ENCODE measurements at places on chromosomes 3 and 15.

GRCh38 chr15:84970843-84971242, 10.8 kb upstream of the PDE8A start:
- DNase-seq: no peak

DNA sequence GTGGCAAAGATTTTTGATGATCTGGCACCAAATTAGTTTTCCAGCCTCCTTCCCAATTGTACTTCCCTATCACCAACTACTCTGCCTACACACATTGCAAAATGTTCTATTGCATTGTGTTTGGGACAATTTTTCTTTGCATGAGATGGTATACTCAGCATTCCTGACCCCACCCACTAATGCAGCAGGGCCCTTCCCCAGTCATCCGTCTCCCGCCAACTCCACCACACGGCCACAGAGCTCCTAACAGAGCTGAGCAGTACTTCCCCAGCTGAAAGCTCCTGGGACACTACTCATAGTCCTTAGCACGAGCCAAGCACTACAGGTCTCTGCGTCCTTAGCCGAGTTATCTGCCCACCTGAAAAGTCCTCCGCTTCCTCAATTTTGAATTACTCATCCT, 34.2 kb downstream of the TXNRD3 start:
- no peak for DNase-seq

DNA sequence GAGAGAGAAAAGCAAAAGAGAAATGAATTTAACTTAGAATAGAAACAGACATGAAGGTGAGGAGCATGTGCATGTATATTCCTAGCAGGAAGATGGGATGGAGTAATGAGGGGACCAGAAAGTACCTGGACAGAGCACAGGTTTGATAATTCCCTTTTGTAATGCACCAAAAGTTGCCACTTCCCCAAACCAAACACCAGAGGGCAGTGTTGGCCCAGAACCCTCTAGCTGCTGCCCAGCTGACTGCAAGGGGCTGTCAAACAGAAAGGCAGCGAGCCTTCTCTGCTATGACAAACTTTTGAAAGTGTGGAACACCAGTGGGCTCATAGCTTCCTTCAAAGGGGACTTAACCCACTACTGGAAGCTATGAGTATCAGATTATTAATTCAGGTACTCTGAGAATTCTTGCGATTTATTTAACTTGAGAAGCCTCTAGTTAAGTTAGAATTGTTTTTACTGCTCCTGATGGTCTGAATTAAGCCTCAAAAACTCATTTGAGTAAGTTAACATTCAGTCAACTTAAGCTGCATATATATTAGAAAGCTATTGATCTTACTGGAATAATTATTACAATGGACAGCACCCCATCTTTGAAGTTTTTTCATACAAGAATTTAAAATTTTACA, 234.9 kb downstream of the NEK10 start:
- peak; percentile 63 for DNase-seq

DNA sequence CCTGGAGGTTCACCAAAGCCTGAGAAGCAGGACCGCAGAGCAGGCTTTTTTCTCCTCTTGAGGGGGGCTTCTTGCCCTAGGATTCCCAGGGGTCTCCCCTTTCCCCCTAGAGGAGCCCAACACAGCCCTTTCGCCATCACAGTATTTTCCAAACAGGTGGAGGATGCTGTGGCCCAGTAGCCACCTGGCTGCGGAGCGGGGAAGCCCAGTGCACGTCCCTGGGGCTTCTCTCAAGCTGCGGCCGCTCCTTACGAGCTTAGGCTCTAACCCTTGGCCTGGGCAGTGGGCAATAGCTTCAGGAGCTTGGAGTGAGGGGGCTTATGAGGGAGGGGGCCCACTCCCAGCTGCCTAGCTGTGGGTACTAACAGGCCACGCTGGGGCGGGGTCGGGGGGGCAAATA, 11.6 kb upstream of the DLL4 start:
- no peak for DNase-seq

GRCh38 chr15:33934396-33934795, 33.9 kb upstream of the CHRM5 start:
- no peak for DNase-seq

DNA sequence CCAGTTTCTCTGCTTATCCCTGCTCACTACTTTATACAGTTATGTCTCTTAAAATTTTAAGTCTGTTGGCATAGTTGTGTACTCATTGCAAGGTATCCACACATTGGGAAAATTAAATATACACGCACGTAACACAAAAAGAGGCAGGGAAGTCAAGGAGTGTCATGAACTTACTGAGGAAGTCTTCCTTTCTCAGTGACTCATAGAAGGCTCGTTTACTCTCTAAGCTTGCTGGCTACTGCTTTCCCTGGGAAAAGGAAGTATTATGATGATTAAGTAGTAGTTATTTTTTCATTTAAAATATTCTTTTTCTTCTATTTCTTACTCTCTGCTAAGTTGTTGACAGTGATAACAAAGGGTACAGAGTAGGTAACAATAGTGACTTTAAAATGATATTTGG, 287.3 kb downstream of the UBE2E2 start:
- no peak for DNase-seq

DNA sequence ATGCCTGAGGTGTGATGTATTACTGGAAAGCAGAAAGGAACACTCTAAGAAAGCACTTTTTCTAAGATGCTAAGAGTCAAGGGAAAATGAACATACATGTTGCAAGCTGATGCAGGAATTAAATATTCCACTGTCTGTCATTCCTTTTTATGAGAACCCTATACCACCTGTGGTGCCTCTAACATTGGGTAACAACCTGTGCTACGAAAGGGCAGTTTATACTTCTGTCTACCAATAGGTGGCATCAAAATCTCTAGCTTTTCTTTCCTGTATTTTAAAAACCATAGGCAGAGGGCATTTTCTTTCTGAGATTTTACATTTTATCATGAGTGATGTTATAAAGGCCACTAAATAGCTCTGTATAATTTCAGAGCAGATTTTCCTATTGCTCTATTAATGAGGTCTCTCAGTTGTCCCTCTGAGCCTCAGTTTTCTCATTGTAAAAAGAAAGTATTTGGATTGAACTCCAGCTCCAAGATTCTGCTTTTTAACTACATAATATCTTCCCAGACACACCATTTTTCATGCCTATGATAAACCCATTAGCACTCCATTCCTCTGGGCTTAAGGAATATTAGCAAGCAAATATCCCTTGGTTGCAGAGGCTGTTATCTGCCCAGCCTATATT, 3.5 kb upstream of the CPNE4 start:
- DNase-seq: no peak

GRCh38 chr15:42363942-42364341, 4.6 kb downstream of the CAPN3 start:
- DNase-seq: no peak

GRCh38 chr3:71281280-71281679, 302.2 kb downstream of the FOXP1 start:
- DNase-seq: no peak

GRCh38 chr3:9298236-9298635, 48.8 kb upstream of the SRGAP3 start:
- DNase-seq: no peak

DNA sequence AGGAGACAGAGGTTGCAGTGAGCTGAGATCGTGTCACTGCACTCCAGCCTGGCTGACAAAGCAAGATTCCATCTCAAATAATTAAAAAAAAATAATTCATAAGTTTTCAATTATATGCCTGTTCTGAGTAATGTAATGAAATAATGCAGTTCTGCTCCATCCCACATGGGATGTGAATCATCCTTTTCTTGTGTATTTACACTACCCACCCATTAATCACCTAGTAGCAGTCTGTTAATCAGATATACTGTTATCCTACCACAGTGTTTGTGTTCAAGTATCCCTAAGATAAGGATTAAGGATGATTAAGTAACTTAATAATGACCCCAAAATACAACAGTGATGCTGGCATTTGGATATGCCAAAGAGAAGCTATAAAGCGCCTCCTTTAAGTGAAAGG, 38.8 kb downstream of the PIGB start:
- no peak for DNase-seq

GRCh38 chr15:71677352-71677751, 133.0 kb upstream of the NR2E3 start:
- DNase-seq: no peak

- no peak for DNase-seq
Measured at GRCh38 chr3:188526057-188526456, 372.1 kb downstream of the LPP start.

DNA sequence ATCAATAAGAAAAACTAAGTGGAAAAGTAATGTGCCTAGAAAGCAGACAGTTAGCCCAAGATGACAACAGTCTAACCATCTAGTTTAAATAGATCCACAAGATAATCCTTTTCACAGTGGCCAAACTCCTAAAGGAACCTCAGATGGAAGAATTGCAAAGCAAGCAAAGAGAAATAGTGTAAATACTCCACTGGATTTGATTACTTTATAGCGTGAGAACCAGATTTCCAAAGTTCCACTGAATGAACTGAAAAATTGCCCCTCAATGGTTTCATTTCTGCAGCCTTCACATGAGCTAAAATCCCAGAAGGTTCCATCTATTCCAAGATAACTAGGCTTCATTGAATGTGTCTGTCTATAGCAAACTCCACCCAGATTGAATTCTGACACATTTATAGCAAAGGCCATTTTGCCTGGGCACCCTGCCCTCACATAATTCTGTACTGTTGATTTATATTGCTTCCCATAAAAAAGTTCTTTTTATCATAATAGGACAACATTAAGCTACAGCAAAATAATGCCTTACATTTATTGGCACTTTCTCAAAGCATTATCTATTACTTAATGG, 129.7 kb upstream of the THBS1 start:
- DNase-seq: no peak

DNA sequence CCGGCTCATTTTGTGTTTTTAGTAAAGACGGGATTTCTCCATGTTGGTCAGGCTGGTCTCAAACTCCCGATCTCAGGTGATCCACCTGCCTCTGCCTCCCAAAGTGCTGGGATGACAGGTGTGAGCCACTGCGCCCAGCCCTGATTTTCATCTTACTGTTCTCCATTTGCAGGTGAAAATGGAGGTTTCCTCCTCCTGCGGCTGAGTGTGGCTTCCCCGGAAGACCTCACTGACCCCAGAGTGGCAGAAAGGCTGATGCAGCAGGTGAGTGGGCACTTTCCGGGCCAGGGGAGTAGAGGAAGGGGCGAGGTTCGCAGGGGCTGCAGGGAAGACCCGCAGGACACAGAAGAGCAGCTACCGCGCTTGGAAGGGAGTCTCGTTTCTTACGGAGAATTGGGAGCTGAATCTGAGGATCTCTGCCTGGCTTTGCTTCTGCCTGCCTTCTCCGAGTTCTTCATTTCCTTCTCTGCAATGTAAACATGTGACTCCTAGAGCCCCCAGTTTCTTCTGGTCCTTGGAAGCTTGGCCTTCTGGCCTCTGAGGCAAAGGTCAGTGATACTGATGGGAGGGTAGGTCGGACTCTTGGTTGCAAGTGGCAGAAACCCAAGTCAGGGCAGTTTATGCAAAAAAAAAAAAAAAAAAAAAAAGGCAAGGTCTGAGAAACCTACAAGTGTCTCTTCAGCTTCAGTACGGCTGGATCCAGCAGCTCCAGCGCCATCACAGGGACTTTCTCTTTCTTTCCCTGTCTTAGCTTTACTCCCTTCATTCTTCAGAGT, 8.9 kb downstream of the MUC20 start:
- no peak for DNase-seq

DNA sequence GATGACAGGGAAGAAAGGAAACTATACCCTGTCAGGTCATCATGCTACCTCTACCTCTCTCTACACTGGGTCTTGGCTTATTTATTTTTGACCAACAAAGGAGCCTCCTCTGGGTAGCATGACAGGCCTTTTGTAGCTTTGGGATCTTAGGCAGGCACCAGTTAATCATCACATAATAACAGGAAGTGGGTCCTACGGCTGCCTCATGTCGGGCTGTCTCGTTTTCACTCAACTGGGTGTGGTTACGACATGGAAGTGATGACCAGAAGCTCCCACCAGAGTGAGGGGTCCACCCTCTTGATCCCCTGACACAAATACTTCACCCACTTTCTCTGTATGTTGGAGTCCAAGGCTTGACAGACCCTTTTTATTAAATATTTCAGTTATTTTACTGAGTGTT, 105.3 kb downstream of the CD47 start:
- DNase-seq: no peak

- DNase-seq: no peak
Measured at GRCh38 chr3:186160691-186161243, 51.9 kb upstream of the ETV5 start.

DNA sequence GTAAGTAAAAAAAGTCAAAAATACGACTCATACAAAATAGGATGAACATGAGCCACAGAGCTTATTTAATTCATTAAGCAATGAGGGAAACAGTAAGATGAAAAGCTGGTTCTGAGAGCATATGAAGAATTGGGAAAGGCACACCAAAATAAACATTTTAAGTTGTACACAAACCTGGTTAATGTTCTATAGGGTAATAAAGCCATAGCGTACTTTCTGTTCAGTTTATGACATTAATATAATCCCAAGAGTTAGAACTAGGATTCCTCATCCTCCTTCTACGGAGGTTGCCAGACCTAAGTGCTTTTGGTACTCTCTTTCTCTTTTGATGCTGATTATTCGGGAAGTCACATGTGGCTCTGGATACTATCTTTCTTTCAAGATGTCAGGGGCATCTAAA, 41.4 kb downstream of the CLEC3B start:
- DNase-seq: no peak

- no peak for DNase-seq
Measured at GRCh38 chr15:89794627-89795241, 18.6 kb downstream of the MESP2 start.

DNA sequence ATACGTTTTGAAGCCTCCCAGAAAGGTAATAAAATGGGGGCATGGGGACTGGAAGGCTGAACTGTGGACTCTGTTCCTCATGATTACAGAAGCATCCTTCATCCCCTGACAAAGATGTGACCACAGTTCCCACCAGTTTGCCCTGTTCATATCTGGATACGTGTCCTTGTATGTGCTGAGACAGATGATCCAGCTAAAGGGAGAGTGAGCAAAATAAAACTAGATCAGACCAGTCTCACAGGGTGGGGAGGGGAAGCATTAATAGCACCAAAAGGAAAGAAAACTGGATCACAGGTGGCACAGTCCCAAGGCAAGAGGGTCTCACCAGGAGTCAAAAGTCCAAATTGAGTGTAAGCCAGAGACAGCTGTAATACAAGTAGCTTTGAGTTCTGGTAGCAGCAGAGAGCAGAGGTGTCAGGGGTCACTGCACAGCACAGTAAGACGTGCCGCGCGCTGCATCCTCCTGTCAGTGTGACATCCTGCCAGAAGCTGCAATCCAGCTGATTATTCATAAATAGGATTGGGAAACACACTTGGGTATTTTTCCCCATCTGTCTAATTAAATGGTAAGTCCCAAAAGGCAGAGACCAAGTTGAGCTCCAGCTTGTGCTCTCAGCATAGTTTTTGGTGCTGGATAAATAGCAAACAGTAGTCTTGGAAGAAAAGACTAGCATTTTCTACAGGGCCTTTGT, 560.0 kb upstream of the CFAP20DC start:
- no peak for DNase-seq

DNA sequence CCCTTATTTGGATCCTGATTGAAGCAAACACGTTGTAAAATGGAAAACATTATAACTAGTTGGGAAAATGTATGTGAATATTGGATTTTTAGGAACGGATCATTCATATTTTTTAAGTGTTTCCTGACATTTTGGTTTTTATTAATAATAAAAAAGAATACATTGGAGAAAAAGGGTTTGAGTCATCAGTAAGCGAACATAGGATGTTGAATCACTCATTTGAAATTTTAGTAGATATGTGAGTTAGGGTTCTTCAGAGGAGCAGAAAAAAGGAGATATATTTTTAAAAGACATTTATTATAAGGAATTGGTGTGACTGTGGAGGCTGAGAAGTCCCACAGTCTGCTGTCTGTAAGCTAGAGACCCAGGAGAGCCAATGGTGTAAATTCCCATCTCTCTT, 258.5 kb downstream of the PTPRG start:
- DNase-seq: no peak
